ENCODE measurements at places on chromosomes 16 and 17.

GRCh38 chr17:33280162-33280943 lies 12.7 kb downstream of the ASIC2 start:
- DNase-seq, result no peak

DNA sequence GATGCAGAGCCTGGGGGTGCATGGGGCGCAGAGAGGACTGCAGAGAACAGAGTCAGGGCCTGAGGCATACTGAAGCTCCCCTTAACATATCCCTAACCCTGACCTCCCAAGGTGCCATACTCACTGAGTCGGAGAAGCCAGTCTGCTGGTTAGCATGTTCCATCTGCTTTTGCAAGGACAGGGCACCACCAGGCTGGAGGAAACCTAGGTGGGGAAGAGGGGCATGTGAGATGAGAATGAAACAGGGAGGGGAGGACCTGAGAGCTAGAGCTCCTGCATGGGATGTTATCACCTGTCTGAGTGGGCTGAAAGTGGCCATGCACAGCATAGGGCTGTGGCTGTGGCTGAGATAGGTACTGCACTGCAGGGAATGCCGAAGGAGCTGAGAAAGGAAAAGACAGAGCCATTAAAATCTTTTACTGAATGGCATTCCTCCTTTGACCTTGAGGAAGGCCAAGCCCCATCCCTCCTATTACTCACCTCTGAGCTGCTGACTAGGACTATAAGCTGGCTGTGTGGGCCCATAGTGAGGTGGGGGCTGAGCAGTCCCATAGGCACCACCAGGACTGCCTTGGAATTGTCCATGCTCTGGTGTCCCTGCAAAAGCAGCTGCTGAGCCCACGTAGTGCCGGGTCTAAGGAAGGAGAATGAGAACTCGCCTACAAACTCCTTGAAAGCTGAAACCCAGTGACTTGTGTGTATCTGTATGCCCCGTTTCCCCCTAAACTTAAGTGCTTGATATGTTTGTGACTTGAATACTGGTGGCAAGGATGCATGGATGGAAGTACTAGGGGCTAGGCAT lies 1.9 kb downstream of the GPS2 start:
- no peak for DNase-seq

DNA sequence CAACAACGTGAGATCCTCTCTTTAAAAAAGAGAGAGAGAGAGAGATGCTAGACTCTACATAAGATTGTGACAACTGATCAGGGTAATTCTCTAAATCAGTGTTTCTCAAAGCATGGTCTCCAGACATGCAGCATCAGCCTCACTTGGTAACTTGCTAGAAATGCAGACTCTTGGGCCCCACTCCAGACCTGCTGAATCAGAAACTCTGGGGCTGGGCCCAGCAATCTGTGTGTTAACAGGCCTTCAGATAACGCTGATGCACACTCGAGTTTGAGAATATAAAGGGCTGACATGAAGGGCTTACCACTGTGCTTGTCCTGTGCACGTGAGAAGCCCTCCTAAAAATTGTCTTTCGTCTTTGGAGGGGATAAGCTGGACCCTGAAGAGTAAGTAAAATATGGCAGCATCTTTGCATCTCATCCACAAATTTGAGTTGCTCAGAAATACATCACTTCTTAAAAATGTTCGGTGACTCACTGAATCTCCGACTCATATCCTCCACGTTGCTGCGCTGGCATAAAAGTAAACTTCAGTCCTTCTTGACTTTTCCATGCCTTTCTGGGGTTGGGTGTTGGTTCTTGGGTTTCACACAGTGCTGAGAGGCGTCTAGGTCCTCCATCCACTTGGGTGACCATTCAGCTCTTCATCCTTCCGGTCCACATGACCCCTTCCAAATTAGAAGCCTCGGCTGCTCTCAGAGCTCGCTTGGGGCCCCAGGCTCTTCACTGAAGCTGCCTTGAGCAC lies 26.1 kb upstream of the KDM8 start:
- DNase-seq, result no peak

- DNase-seq, result no peak
These were observed 10.2 kb downstream of the RSPRY1 start for GRCh38 chr16:57196286-57196685.

- DNase-seq, result no peak
These were observed 167.2 kb downstream of the ANKFN1 start for GRCh38 chr17:56320443-56320842.

DNA sequence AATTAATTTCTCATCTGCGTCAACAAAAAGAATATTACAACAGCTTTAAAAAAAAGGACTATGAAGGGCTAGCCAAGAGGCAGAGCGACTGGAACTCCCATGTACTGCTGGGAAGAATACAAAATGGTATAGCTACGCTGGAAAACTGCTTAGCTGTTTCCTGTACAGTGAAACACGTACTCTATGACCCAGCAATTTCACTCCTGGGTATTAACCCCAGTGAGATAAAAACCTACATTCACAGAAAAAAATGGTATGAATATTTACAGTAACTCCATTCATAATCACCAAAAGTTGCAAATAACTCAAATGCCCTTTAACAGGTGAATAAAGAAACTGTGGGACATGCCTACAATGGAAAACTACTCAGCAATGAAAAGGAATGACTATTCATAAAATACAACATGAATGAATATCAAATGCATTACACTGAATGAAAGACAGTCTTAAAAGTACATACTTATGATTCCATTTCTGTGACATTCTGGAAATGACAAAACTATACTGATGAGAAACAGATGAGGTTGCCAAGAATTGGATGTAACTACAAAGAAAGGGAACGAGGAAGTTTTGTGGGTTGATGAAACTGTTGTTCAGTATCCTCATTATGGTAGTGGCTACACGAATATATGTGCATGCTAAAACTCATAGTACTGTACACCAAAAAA lies 27.6 kb downstream of the CMTM4 start:
- no peak for DNase-seq

- DNase-seq, result no peak
These were observed 4.1 kb downstream of the CCL4L2 start for GRCh38 chr17:36214918-36215317.

- DNase-seq, result no peak
These were observed 37.2 kb downstream of the GNAO1 start for GRCh38 chr16:56228476-56228875.

DNA sequence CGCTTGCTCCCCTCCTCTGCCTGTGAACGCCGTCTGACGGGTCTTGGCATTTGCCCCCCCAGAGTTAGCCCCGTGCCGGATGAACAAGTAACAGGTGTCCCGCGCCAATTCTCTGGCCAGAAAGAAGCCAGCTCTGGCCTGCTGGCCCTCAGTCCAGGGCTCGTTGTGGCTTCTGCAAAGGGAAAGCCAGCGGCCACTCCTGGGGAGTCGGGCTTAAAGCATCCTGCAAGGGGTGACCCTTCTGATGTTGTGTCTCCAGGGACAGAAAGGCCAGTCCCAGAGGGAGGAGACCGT lies 18.4 kb upstream of the OSGIN1 start:
- DNase-seq, result no peak

Data from activated CD4-positive, alpha-beta T cell treated with anti-CD3 and anti-CD28 coated beads, Interleukin-2, amount 50 U/mL, for 48 hours (primary cell).